ENCODE measurements at places on chromosomes 12 and 14.

DNA sequence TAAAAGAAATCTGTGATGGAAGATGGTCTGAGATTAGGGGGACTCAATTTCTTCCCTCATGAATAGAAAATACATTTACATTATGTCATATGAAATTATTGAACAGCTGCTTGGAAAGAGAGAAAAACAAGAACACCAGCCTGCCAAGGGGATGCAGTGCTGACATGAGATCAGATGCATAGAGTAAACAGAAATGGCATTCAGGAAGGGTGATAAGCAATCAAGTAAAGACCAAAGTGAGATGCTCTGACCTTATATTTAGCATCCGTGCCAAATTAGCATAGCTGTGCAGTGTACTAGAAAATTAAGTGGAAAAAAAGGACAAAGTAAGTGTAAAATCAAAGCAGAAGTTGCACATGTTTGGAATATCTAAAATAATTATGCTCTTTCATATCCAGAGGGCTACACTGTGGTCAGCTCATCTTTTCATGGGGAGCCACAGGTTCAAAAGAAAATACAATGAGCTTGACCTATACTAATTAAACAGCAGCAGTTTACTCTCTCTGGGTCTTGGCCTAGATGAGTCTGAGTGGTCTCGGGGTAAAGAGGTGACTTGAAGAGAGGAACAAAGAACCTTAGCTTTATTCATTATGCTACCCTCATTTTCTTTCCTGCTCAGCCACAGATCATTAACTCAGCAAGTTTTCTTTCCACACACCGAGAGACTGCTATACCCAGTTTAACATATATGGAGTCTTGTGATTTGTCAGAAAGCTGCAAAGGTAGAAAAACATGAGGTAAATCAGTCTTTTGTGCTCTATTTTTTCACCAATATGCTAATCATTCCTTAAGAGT, 359.4 kb upstream of the FOXG1 start:
- no peak for DNase-seq

- DNase-seq, result no peak
Observed at GRCh38 chr14:88005978-88006851, 1.3 kb downstream of the GPR65 start.

DNA sequence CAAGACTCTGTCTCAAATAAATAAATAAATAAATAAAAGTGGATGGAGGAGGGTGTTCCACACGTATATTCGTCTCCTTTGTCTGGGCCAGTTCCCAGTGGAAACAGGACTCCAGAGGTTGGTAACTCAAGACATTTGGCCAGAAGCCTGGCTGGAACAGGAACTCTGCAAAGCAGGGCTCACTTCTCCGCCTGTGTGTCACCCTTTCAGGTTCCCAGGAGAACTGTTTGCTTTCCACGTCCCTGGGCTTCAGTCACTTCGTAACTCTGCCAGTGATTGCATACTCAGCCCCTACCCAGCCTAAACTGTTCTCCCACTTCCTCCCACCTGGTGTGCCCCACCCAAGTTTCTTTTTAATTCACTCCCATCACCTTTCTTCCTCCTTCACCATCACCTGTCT, 7.0 kb upstream of the UBE2N start:
- no peak for DNase-seq

- no peak for DNase-seq
Observed at GRCh38 chr14:100698666-100699448, 27.8 kb upstream of the DLK1 start.

DNA sequence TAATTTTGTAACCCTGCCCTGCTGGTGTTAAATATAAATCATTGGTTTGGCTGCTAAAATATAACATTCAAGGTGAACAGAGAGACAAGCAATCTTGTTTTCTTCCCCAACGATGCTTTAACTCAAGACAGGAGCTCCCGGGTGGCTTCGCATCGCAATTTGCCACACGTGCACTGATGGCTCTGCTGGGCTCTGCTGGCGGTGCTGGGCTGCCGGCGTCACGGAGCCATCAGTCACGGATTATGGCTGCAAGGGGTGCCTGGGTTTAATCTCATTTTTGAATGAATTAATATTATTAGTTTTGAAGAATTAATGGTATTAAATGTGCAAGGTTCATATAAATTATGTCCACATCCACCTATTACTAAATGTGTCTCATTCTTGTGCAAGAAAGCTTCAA, 44.9 kb upstream of the TMEM260 start:
- DNase-seq, result no peak

GRCh38 chr12:85393606-85394005, 113.6 kb downstream of the ALX1 start:
- no peak for DNase-seq

DNA sequence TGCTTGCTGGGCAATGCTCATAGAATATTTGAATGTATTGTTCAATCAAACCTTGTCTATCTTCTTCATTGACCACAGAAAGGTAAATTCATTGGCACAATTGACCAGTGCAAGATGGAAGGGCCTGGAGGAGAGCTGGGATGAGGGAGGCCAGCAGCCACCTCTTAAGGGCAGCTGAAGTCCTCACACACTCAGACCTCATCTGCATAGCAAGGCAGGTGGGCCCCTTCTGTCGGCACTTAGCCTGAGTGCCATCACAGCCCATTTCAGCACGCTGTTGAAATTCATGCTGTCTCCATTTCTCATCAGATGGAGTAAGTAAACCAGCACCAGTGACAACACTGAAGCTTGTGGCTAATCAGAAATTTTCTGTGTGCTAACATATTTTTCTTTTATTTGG, 25.4 kb upstream of the HMGA2 start:
- DNase-seq, result no peak

Measured in GM04503 (cell line).